ENCODE measurements at places on chromosomes 13 and 19.

GRCh38 chr13:31878495-31878894 is 139.2 kb downstream of the RXFP2 start:
- no peak for DNase-seq

- DNase-seq: no peak
Measured at GRCh38 chr13:40546047-40546446, 120.4 kb downstream of the FOXO1 start.

DNA sequence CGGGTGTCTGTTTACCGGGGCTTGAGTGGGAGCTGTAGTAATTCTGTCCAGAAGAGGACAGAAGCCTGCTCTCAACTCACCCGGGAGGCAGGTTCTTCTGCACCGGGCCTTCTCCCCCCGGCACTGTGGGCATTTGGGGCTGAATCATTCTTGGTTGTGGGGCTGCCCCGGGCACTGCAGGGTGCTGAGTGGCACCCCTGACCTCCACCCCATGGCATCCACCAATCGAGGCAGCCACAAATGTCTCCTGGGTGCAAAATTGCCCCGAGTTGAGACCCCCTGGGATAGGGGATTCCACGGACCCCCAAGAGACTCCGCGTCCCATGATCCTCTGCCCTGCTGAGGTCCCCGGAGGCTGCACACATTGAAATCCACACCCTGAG is 68.8 kb downstream of the GNG7 start:
- no peak for DNase-seq

GRCh38 chr19:42857544-42857867 is 22.0 kb downstream of the PSG1 start:
- DNase-seq: no peak

DNA sequence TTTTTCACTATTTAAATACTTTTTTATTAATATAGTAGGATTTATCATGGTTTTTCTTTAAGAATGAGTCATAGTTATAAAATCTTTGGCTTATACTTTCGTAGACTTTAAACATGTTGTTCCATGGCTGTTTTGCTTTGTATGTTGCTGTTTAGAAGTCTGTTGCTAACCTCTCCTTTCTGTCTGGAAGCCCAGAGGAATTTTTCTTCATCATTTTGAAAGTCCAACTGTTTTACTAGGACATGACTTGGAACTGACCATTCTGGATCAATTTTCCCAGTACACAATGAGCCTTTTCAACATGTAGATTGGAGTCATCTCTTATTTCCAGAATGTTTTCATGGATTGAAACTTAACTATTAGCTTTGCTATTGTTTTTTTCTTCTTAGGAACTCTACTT is 7.9 kb downstream of the CAB39L start:
- DNase-seq: no peak

DNA sequence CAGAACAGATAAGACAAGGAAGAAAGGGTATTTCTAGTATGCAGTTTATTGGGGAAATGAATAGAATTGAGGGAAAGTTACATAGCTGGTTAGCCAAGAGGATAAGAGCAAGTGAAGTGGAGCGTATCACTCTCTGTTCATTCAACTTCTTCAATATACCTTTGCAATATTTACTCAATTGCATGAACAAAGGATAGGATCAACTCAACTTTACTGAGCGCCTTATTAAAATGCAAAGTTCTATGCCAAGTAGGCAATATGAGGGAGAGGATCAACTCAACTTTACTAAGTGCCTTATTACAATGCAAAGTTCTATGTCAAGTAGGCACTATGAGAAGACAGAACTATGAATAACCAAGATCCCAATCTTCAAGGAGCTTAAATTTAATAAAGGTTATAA is 43.9 kb downstream of the ZC3H13 start:
- no peak for DNase-seq

DNA sequence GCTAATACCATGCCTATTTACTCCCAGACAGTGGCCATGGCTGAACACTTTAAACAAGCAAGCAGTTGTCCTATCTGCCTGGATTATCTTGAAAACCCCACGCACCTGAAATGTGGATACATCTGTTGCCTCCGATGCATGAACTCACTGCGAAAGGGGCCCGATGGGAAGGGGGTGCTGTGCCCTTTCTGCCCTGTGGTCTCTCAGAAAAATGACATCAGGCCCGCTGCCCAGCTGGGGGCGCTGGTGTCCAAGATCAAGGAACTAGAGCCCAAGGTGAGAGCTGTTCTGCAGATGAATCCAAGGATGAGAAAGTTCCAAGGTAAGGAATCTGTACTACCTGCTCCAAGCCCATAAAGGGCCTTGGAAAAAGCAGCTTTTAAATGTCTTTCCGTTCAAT is 8.6 kb downstream of the RFPL4AL1 start:
- DNase-seq: no peak

GRCh38 chr13:23632048-23632582 is 61.9 kb downstream of the TNFRSF19 start:
- DNase-seq: no peak

GRCh38 chr13:106232681-106233080 is 302.8 kb downstream of the EFNB2 start:
- no peak for DNase-seq

GRCh38 chr19:41695745-41696144 is 7.7 kb upstream of the CEACAM7 start:
- DNase-seq: no peak

DNA sequence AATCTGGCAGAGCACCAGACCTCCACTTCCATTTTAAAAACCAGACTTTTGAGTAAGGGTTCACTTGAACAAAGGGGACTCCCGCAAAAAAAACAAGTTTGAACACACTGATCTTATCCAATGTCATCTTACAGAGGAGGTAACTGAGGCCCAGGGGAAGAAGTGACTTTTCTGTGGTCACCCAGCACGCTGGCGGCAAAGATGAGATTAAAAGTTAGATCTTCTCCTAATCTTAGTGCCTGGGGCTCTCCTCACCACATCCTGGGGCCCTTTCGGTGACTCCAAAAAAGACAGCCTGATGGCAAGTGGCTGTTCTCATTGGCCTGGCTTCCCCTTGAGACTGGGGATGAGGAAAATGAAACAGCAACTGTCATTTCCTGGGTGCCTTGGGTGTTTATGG is 101.8 kb upstream of the ZNF98 start:
- no peak for DNase-seq

- no peak for DNase-seq
Measured at GRCh38 chr19:46452186-46452585, 19.2 kb downstream of the PNMA8A start.

DNA sequence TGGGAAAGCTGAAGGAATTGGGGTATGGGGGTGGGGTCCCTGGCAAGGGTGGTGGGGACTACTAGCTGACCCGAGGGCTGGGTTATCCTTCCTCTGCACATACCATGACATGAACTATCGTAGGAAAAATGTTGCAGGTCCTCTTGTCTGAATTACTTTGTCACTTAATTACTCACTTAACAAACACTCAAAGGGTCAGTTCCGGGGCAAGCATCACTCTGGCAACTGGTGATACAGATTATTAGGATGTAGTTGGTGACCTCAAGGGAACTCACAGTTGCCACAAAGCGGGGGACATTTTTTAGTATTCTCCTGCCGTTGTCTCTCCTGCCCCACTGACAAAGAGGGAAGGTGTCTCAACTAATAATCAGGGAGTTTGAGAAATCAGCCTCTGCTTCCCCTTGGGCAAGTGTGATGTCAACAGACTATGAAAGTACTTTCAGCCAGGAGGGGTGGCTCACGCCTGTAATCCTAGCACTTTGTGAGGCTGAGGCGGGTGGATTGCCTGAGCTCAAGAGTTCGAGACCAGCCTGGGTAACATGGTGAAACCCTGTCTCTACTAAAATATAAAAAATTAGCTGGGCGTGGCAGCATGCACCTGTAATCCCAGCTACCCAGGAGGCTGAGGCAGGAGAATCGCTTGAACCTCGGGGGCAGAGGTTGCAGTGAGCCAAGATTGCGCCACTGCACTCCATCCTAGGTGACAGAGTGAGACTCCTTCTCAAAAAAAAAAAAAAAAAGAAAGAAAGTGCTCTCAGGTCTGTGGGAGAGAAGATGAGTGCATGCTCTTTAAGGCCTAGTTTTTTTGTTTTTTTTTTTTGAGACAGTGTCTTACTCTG is 10.3 kb downstream of the DNAJB1 start:
- DNase-seq: no peak

GRCh38 chr13:24615911-24616472 is 64.2 kb upstream of the ATP12A start:
- no peak for DNase-seq

DNA sequence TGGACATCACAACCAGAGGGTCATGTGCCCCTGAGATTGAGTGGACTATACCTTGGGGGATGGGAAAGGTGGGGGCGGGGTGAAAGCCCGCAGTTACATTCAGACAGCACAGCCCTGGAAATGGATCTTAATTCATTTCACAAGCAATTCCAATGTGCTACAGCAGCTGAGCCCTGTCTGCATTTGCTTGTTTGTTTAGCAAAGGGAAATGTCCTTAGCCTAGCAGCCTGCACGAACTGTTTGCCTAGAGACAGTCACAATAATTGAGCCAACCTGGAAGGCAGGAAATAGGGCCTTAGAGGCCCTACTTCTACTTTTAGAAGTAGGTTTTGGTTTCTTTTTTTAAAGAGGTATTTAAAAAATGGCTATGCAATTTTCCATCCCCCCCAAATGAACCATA is 177.3 kb upstream of the KL start:
- DNase-seq: no peak

DNA sequence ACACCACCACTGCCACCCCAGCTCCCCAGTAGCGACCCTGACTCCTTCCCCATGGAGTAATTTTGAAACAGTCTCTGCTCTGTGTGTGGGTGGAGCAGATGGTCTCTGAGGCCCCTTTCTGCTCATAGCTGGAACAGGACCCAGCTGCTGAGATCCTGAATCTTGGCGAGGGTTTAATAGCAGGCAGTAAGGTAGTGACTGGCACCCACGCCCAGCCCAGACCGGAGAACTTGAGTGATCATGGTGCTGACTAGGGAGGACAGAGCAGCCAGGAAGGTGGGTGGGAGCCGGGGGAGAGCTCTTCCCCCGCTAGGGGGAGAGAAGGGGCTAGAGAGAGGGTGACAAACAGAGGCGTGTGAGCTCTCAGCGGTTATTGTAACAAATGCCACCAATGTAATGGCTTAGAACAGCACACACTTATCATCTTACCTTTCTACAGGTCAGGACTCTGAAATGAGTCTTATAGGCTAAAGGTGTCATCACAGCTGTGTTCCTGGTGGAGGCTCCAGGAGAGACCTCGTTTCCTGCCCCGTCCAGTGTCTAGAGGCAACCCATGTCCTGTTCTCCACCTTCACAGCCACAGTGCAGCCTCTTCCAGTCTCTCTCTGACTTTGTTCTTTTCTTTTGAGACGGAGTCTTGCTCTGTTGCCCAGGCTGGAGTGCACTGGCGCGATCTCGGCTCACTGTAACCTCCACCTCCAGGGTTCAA is 7.2 kb upstream of the ACER1 start:
- DNase-seq: no peak

- DNase-seq: peak; percentile 69
Measured at GRCh38 chr19:1725100-1726064, 27.9 kb upstream of the ONECUT3 start.

DNA sequence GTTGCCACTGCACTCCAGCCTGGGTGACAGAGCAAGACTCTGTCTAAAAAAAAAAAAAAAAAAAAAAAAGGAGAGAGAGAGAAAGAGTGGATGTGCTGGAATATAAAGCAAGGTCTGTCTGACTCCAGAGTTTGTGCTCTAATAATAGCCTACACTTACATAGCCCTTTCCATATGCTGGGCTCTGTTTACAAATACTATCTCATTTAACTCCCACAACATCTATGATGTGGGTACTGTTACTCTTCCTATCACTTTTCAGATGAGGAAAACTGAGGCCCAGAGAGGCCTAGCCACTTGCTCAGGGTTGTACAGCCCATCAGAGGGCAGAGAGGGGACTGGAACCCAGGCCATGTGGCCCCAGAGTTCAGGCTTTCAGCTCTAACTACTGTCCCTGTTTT is 15.9 kb upstream of the PAK4 start:
- no peak for DNase-seq

GRCh38 chr19:44367024-44367423 is 10.5 kb upstream of the ZNF112 start:
- DNase-seq: peak; percentile 31

- DNase-seq: no peak
Measured at GRCh38 chr19:49546825-49547565, 19.2 kb downstream of the RCN3 start.

DNA sequence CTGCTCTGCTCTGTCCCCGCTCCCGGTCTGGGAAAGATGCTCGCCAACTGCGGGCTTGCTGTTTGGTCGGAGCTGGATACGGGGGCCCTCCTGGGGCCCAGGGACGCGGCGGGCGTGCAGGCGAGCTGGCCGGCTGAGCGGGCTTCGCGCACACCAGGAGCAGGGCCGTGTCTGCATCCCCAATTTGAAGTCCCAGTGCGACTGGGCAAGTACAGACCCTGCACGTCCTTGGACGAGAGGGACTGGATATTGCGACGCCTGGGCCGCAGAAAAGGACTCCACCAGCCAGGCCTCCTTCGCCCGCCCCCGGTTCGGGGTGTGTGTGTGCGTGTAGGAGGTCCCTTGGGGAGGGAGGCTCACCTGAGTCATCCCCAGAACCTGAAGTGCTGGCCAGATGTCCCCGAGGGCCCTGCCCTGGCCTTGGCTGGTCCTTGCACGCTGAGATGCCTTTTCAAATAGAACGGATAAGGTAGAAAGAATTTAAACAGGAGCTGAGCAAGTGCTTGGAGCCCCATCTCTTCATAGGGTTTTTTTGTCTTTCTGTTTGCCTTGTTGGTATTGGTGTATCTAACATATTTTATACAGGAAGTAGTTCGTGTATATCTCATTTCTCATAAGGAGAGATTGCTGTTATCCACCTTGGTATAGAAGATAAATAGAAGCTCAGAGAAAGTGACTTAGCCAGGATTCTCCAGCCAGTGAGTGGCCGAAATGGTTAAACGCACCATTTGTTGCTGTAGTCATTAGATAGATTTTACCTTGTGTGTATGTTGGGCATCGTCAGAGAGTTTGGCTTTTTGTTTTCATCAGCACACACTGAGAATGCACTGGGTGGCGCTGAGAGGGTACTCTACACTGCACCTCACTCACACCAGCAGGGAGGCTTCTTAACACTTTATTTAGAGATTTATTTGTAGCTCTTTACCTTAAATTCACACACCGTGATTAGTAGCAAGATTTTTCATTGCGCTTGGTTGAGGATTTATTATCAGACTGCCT is 1.1 kb downstream of the NAXD start:
- no peak for DNase-seq

- peak; percentile 46 for DNase-seq
Measured at GRCh38 chr19:1469255-1470054, 9.6 kb downstream of the C19orf25 start.

- DNase-seq: peak; percentile 18
Measured at GRCh38 chr19:58579473-58580142, 6.5 kb upstream of the MZF1 start.

- no peak for DNase-seq
Measured at GRCh38 chr19:8307400-8307964, 676 bp downstream of the CD320 start.
